Stimulated activated CD8-positive, alpha-beta memory T cell treated with anti-CD3 and anti-CD28 coated beads, Interleukin-7, amount 100 ng/mL, for 1 hour (primary cell): ENCODE measurements at places on chromosomes 4 and X.
A peak's percentile ranks its signal among the peaks of the same experiment; 100 is the strongest.

GRCh38 chr4:74218201-74218600 is 60.3 kb downstream of the MTHFD2L start:
- DNase-seq: no peak

GRCh38 chr4:48224606-48225005 is 45.0 kb downstream of the TEC start:
- DNase-seq: no peak

GRCh38 chr4:54843106-54843505 is 185.3 kb downstream of the KIT start:
- no peak for DNase-seq

GRCh38 chr4:1592068-1592708 is 91.9 kb downstream of the FAM53A start:
- no peak for DNase-seq

GRCh38 chr4:42905591-42905990 is 13.1 kb downstream of the GRXCR1 start:
- no peak for DNase-seq

DNA sequence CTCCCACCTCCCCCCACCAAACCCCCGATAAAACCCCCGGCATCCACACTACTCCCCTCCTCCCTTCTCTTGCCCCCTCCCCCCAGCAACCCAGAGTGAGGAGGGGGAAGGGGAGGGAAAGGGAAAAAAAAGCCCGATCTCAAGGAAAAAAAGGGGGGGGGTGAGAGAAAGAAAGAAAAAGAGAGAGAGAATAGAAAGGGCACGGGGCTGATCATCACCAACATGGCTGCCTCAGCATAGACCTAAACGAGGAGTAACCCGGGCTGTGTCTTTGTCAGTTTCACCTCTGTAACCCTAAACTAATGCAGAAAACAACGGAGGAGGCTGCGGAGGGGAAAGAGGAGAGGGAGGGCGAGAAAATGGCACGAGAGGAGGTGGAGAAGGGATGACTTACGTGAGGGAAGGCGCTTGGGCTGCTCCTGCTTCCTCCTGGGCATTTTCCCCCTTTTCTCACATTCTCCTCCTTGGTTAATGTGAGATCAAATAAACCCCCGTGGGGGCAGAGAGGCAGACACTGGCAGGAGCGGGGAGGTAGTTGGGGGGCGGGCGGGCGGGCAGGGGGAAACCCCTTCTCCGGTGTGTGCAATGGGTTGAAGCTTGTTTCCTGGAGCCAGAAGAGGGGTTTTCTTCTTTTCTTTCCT is 532 bp downstream of the ZNF827 start:
- peak; percentile 4 for DNase-seq

DNA sequence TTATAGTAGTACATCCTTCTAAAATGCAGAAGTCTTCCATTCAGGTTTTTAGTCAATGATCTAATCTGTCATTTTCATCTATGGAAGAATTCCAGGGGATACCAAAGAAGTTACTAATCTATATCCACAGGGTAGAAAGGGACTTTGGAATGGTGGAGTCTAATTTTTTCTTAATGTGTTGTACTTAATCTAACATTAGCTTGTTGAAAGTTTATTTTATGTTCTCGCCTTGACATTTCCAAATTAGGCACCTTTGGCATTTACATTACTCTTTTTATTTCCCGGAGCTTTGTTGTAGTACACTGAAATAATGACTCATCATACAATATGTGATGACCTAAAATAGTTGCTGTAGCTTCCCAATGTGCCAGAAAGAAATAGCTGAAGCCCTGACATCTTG is 91.5 kb downstream of the HTR2C start:
- no peak for DNase-seq
